Activated CD4-positive, alpha-beta T cell treated with anti-CD3 and anti-CD28 coated beads, Interleukin-2, Interleukin-6, amounts not matched to agents 100 ng/mL and 50 ng/mL, durations not matched to agents 16 hours and 8 hours (primary cell): ENCODE measurements at places on chromosomes 12 and 14.

- no peak for DNase-seq
Measured at GRCh38 chr12:131027876-131028586, 74.3 kb downstream of the ADGRD1 start.

GRCh38 chr12:83147341-83147740 is 460.6 kb downstream of the TMTC2 start:
- no peak for DNase-seq

DNA sequence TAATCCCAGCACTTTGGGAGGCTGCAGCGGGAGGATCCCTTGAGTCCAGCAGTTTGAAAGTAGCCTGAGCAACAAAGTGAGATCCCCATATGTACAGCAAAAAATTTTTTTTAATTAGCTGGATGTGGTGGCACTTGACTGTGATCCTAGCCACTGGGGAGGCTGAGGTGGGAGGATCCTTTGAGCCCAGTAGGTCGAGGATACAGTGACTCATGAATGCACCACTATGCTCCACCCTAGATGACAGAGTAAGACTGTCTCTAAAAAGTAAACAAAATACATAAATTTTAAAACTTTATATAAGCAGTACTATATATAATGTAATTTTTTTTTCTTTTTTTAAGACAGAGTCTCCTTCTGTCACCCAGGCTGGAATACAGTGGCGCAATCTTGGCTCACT is 115.4 kb downstream of the ESR2 start:
- no peak for DNase-seq

DNA sequence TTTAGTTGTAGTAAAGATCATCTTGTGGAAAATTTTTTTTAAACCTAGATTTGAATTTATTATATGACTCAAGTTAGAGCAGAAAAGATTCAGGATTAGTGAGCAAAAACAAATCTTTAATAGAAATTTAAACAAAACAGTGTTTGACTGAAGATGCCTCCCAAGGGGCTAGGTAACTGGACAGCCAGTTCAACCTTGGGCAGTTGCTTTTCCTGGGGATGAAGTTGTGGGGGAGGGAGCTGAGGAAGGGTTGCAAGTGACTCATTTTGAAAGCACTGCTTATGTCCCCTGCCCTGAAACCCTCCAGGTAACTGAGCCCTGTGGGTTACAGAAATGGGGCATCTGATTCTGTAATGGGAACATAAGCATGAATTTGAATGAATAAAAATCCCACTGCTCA is 13.1 kb downstream of the CFAP54 start:
- peak; percentile 55 for DNase-seq

- DNase-seq = no peak
Measured at GRCh38 chr14:64676410-64677008, 27.7 kb upstream of the PLEKHG3 start.

- DNase-seq = no peak
Measured at GRCh38 chr14:44662250-44662891, 155.3 kb upstream of the FSCB start.

- DNase-seq = no peak
Measured at GRCh38 chr14:104678901-104679705, 10.3 kb upstream of the INF2 start.

- no peak for DNase-seq
Measured at GRCh38 chr12:85823436-85824180, 12.6 kb downstream of the RASSF9 start.

DNA sequence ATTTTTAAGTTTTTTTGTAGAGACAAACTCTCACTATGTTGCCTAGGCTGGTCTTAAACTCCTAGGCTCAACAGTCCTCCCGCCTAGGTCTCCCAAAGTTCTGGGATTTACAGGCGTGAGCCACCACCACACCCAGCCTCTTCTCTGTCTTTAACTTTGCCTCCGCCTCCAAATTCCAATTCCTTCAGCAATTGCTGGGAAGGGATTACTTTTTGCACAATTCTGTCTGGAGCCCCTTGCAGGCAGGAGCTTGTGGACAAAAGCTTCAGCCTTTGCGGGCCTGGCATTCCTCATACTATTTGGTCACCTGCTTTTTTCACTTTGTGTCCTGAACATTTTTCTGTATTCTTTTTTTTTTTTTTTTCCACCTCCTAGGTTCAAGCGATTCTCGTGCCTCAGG is 26.0 kb downstream of the SH2B3 start:
- no peak for DNase-seq

GRCh38 chr14:20722016-20722415 is 23.7 kb upstream of the EDDM3A start:
- DNase-seq = no peak

GRCh38 chr12:71786829-71787228 is 32.2 kb downstream of the RAB21 start:
- DNase-seq = no peak

DNA sequence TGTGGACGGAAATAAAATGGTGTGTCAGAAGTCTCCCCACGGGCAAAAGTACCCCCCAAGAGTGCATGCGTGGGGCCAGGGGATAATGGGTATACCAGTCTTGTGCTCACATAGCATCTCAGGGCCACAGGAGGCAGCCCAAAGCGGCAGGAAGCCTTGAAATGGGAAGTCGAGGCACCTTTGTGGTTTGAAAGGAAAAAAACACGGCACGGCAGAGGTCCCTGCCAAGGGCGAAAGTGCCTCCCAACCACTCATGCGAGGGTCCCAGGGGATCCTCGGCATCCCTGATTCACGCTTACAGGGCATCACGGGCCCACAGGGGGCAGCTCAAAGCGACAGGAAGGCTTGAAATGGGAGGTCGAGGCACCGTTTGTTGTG is 583.2 kb downstream of the ALG10 start:
- no peak for DNase-seq

DNA sequence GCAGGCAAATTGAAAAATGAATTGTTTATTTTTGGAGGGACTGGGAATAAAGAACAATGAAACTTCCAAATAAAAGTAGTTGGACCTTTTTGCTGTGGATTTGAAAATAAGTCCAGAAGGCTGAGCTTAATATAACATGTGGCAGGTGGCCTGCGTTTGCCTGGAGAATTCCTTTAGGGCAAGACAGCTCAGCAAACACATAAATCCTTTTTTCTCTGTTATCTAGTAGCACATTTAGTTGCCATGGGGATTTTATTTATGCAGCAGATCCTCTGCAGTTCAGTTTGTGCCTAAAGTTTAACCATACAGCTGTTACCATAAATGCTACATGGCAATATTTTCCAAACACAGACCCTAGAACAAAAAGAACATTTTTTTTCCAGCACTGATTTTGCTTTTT is 180.0 kb downstream of the NPAS3 start:
- DNase-seq = no peak

GRCh38 chr12:17976202-17976601 is 113.8 kb downstream of the RERGL start:
- no peak for DNase-seq

DNA sequence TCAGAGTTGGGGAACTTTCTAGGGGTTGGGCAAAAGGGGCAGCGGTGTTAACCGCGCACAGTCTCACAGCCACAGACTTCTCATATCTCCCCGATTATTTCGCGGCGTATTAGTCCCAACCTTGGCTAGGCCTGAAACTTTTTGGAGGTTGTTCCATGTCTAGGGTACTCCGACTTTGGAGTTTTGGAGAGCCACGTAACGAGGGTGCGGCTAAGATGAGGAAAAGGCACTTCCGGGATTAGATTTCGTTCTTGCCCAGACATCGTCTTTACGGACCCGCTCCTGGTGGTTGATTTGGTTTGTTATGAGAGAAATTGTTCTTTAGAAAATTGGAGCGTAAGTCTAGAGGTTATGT is 513 bp downstream of the CCNK start:
- peak; percentile 29 for DNase-seq

DNA sequence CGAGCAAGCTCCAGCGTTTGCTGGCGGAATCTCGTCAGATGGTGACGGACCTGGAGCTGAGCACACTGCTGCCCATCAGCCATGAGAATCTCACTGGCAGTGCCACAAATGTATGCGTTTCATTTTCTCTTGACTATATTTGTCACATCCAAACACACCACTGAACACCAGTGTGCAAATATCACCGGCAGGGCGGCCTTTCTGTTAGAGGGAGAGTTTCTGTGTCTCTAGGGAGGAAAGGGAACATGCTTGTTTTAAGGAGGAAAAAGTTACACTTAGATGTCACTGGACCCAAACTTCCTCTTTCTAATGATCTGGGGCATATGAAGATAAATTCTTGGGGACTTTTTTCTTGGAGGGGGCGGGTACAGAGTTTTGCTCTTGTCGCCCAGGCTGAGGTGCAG is 21.9 kb upstream of the HIP1R start:
- DNase-seq = no peak

DNA sequence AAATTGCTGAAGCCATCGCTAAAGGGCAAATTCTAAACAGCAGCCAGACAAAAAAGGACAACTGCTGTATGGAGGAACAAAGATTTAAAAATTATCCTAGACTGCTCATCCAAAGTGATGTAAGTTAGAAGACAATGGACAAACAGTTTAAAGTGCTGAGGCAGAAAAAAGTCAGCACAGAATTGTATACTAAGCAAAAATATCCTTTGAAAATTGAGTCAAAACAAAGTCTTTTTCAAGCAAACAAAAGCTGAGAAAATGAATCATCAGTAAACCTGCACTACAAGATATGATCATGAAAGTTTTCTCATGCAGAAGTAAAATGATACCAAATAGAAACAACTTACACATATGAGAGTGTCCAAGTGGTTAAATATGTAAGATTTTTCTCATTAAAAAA is 43.6 kb downstream of the EML5 start:
- no peak for DNase-seq

GRCh38 chr12:89475203-89475990 is 49.2 kb downstream of the GALNT4 start:
- no peak for DNase-seq

DNA sequence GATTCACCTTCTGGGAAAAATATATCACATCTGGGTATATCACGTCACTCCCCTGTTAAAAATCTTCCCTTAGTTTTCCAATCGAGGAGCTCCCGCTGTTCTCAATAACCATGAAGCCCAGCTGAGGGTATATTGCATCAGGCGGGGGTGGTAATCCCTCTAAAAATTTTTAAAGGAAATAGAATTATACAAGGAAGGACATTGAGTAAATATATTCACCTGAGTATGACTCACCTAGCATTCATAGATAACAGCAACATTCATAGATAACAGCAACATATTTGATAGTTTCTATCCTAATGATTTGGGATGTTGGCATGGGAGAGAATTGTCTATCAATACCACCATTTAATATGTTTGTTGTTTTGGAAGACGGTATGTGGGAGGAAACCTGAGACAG is 473.6 kb downstream of the RMST start:
- DNase-seq = no peak

GRCh38 chr12:43147878-43148277 is 404.1 kb downstream of the ADAMTS20 start:
- DNase-seq = no peak

DNA sequence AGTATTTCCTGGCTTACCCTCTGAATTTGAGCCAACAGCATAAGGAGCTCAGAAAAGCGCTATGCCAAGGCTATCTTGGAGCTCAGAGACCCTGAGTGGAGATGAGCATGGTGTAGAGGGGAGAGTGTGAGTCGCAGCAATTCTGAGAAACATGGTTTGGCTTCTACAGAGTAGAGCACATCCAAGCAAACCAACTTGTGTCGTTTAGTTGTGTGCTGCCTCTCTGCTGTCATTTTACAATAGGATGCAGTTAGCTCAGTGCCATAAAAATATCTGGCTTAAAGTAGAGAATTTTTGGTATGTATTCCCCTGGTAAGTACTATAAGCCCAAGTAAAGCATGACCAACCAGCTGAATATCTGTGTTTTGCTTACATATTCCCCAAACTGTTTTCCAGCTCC is 249.2 kb downstream of the TRHDE start:
- DNase-seq = no peak

- DNase-seq = no peak
Measured at GRCh38 chr14:94728950-94729349, 41.0 kb downstream of the GSC start.

GRCh38 chr12:52122540-52122871 is 43.0 kb downstream of the SMIM41 start:
- DNase-seq = no peak

DNA sequence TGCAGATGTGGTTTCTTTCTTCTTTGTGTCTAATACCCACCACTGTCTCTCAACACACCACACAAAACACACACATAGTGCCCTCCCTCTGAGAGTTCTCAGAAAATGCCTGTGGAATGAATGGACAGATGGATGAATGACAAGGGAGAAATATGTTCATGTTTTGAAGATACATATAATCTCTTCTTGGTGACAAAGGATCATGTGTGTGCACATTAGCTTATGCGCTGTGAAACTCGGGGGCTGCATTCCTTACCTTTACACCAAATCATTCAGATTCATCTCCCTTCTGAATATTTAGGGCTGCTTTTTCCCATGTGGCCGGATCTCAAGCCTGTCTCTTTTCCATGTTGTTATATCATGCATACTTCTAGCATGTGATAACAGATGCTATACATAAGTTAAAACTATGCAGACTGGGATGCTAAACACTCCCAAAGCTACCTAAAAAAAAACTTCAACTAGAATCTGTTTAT is 111.4 kb downstream of the EPS8 start:
- no peak for DNase-seq

DNA sequence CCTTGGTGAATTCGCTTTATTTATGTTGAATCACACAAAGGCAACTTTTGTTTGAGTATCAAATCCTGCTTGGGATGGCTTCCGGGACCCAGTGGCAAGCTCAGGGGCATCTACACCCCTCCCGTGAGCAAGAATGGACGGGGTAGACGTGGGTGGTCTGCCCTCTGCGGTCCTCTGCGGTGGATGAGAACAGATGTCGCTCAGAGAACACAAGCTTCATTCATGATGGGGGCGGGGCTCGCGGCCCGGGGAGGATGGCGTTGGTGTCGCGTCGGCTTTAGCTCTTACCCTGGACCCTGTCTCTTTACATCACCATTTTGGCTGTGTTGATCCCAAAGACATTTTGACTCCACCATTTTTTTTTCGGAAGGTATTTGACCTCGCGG is 158.5 kb upstream of the RTL1 start:
- no peak for DNase-seq

DNA sequence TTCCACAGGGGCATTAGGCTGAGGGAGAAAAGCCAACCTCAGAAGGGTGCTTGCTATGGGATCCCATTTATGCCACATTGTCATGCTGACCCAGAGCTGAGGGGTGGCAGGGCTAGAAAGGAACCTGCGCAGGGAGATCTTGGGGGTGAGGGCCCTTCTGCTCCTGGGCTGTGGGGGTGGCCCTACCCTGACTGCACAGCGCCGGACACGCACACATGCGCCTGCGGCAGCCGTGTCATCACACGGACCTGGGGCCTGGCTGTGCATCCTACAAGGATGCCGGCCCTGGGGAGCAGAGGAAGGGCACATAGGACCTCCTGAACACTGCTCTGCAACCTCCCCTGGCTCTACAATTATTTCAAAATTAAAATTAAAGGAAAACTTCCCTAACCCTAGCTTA is 6.9 kb downstream of the CDCA4 start:
- no peak for DNase-seq

DNA sequence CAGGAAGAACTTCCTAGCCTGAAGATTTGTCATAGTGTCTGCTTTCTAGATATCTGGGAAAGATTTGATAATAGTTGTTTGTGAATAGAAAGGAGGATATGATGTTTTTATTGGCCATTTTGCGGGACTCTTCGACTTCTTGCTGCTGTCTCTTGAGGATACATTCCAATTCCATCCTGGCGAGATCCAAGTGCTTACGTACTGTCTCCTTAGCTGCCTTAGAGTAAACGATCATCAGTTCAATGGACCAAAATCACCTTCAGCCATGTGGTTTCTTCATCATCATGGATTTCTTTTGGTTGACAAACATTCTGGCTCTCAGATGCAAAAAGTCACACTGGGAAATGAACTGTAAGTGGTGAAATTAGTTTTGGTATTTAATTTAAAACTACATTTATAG is 82.7 kb upstream of the SCN8A start:
- DNase-seq = no peak
